Sciatic nerve (tissue), 2 donors: ENCODE measurements at places on chromosomes 6 and 20.
A peak's percentile ranks its signal among the peaks of the same experiment; 100 is the strongest.

DNA sequence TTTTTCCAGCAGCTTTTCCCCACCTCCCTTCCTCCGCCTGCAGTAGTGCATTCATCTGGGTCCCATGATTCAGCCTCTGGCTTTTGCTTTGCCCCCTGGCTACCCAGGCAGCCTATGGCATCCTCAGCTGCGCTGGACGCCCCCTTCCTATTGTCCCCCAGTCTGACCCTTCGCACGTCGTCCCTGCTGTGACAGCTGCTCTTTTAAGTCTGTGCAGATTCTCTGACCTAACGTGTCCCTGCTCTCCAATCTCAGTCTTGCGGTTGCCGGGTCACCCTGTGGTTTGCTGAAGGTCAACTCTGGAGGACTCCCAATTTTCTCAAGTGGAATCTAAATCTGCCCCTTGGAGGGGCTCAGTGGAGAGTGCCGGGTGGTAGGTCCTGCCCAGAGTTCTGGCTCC, 294.3 kb downstream of the CDC5L start:
- DNase-seq: no peak

DNA sequence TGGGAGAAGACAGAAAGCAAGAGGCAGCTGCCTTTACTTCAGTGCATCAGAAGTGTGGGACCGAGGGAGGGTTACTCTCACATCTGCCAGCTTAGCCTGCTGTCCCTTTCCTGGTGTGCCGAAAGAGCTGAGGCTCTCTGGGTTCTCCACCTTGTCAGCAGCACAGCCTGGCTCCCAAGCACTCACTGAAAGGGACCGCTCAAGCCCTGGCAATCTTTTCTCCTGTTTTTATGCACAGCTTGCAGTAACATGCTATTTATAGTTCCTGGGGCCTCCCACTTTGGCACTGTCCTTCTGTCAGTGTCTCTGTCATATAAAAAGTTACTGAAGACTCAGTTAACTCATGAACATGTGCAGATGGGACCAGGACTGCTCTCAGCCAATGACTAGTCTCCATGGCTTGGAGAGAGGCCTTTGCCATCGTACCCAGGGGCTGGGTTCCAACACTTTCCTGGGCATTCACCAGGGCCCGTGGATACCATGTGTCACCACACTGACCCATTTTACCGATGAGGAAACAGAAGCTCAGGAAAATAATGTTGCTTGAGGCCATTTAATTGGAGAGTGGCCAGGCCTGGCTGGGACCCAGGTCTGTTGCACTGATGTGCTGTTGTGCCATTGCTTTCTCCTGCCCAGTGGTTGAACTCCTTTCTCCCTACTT, 46.2 kb downstream of the PANK2 start:
- DNase-seq: no peak

- no peak for DNase-seq
Observed at GRCh38 chr6:42100029-42100901, 42.2 kb downstream of the C6orf132 start.

- no peak for DNase-seq
Observed at GRCh38 chr6:52642368-52642767, 28.5 kb upstream of the TMEM14A start.

- no peak for DNase-seq
Observed at GRCh38 chr6:127554435-127555006, 22.5 kb upstream of the C6orf58 start.

DNA sequence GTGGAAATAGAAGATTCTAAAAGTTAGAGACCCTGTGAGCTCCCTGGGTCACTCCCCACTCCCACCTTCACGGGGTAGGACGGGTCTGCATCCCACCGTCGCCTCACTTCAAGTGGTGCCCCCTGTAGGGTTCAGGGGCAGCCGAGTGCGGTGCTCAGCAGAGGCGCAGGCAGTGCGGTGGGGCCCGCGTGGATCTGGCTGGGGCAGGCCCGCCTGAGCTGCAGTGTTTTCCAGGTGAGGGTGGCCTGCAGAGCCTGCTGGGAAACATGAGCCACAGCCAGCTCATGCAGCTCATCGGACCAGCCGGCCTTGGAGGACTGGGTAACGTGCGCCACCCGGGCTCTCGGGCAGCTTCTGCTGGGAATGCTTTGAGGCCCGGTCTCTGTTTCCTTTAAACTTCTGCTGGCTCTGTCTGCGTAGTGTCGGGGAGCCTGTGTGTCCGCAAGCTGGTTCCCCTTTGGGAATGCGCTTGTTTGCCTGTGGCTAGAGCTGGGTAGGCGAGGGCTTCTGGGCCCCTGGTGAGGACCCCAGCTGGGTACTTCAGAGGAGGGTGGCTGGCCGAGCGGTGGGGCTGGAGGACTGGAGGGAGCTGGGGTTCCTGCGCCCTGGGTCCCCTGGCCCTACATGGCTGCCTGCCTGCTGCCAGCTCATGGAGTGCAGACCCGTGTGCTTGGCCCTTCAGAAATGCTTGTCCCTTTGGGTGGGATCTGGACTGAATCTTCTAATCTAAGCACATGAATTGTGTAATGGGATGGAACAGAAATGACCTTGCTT, 3.8 kb downstream of the ADRM1 start:
- DNase-seq: no peak

DNA sequence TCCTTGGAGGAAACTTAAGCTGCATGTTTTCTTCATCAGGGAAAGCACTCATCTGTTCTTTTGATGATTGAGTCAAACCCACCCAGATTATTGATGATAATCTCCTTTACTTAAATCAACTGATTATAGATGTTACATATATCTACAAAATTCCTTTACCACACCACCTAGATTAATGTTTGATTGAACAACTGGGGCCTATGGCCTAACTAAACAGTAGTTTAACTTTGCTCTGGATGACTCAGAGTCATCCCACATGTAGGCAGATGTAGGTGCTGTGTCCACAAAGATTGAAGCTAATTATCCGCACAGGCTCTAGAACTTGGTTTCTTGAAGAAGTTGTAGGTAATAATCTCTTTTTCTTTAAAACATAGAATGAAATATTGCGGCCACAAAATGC, 42.2 kb downstream of the PKIB start:
- no peak for DNase-seq

DNA sequence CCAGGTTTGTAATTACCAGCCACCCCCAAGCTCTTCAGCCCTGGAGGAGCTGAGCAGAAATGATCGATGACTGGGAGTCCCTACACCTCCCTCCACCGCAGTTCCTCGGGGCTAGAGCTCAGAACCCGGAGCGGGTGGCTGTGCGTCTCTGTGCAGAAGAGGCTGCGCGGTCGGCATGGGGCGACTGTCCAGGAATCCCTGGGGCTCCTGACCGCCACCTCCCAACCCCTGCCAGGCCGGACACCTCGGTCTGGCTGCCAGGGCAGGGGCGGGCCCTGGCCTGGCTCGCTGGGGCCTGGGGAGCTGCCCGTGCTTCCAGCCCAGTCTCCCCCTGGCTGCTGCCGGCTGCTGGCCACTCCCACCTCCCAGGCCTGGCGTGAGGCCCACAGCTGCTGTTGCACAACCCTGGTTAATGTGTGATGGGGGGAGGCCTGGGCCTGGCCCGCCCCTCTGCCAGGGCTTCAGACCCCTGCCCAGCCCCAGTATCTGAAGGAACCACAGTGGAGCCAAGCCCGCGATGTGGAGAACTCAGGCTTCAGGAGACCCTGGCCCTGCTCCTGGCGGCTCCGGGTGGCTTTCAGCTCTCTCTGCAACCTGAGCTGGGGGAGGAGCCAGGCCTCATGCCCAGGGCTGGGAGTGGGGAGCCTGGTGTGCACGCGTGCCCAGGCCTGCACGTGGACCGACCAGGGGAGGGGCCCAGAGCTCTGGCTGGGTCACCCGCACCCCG, 1.2 kb downstream of the SLC2A4RG start:
- peak; percentile 98 for DNase-seq

DNA sequence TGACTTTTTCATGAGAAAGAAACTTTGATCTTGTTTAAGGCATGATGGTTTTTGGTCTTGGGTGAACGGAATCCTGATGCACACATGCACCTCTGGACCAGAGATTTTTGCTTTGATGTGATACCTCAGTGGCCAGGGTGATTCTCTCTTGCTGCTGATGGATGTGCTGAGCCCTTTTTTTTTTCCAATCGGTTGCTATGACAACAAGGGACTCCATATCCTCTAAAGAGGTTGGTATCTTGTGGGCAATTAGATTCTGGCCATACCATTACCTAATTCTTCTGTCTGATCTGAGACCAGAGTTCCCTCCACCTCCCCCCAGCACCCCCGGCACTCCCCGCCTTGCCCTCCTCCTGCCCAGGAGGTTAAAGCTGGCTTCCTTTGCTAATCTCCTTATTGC, 24.9 kb downstream of the PDYN start:
- DNase-seq: no peak

DNA sequence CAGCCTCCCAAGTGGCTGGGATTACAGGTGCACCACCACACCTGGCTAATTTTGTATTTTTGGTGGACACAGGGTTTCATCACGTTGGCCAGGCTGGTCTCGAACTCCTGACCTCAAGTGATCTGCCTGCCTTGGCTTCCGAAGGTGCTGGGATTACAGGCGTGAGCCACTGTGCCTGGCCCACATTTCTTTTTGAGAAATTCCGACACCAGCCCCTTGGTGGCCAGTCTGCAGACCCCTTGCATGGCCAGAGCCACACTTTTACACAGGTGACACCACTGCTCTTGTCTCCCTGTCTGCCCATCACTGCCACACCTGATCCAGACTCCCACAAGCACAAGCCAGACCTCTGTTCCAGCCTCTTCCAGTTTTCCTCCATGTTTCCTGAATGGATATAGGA, 33.0 kb downstream of the SRSF3 start:
- DNase-seq: peak; percentile 30

- DNase-seq: no peak
Observed at GRCh38 chr20:4375881-4376280, 345.8 kb upstream of the PRND start.

- no peak for DNase-seq
Observed at GRCh38 chr20:48861444-48861843, 33.6 kb upstream of the PREX1 start.
